ENCODE measurements at places on chromosomes 3 and 15.

DNA sequence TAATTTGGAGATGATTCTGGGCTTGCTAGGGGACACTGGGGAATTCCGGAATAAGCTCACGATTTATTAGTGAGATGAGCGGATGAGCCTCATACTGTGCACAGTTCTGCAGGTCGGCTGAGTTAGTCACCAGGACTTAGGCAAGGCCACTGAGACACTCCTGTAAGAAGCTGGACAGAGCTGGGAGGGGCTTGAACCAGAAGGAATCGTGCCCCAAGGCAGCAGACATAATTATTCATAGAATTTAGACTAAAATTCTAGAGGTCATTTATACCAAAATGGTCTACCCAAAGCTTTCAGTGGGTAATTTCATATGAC, 121.4 kb downstream of the VGLL4 start:
- DNase-seq, result no peak

GRCh38 chr3:123104550-123104949, 37.7 kb downstream of the PDIA5 start:
- DNase-seq, result no peak

DNA sequence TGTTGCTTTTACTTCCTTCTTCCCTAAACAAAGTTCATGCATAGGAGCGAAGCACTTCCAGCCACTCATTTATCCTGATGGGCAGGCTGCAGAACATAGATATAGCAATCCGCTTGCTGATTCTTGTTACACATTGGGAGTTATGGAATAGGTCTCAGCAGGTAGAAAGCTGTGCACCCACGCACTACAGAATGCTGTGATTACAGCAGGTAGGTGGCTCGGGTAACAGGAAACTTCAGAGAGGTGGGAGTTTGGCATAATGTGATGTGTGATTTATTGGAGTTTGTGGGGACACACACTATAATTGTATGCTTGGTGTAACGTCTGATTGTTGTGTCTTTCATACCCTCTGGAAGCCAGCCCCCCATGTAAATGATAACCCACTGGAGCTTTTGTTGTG, 99.2 kb upstream of the MEIS2 start:
- DNase-seq, result no peak

DNA sequence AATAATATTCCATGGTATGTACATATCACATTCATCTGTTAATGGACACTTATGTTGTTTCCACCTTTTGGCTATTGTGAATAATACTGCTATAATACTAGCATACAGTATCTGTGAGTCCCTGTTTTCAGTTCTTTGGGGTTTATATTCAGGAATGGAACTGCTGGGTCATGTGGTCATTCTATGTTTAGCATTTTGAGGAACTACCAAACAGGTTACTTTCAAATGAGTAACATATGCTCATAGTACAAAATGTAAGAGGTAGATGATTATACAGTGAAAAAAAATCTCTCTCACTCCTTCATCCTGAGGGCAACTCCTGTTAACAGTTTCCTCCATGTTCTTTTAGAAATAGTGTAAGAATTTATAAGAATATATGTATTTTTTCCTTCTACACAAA, 162.2 kb downstream of the PLD1 start:
- DNase-seq, result no peak

GRCh38 chr3:126903521-126903920, 79.4 kb upstream of the PLXNA1 start:
- no peak for DNase-seq

DNA sequence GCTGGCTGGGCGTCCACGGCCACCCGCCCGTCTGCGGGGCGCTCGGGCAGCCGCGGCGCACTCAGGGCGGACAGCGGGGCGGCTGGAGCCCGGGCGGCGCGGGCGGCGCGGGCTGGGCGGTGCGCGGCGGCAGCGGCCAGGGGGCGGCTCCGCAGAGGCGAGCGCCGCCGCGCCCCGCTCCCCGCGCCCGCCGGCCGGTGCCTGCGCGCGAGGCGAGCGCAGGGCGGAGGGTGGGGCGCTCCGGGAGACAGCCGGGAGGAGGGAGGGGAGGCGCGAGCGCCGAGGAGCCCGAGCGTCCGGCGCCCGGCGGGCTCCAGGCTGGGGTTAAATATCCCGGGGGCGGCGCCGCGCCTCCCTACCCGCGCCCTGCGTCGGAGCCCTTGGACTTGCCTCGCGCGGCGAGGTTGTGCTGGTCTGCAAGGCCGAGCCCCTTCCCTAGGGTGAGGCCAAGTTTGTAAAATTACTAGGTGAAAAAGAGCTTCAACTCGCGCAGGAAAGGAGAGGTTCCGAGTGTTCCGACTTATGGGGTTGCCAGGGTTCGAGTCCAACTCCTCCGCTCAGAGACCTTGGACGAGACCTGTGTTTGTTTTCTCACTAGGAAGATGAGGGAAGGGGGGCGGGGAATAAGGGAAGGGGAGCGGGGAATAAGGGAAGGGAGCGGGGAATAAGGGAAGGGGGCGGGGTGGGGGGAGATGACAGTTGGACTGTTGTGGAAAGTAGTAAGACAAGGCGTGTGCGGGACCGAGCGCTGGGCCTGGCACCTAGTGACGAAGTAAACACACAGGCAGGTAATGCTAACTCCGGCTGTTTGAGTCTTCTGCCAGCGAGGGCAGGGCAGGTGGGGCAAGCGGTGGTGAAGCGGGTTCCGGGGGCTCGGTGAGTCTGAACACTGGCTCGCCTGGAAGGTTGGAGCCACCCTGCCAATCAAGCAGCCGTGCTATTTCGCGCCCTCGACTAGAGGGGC, at the start of gene TNFAIP8L3:
Gene TNFAIP8L3 (minus strand): TSS at position 301 of the 964 bp plus-strand sequence. CDS start 311 bp downstream, outside the sequence.
- DNase-seq, result no peak

DNA sequence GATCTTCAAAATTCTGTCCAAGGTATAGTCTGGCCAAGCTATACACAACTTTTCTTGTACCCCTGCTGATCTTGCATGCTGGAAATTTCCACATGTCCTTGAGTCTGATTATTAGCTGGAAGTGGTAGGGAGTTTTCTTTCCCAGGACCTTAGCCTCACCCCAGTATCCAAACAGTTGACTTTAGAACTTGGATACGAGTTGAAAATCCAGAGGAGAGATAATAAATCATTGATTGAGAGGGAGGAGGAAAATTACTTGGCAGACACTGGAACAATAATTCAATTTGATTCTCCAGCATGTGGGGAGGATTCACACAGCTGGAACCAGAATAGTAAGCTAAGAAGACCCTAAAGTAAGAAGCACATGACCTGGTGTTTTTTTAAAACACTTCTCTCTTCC, 116.4 kb downstream of the IL5RA start:
- DNase-seq, result no peak

GRCh38 chr3:105798381-105798934, 70.4 kb downstream of the CBLB start:
- DNase-seq, result no peak

GRCh38 chr3:180640987-180641386, 38.3 kb downstream of the CCDC39 start:
- no peak for DNase-seq

DNA sequence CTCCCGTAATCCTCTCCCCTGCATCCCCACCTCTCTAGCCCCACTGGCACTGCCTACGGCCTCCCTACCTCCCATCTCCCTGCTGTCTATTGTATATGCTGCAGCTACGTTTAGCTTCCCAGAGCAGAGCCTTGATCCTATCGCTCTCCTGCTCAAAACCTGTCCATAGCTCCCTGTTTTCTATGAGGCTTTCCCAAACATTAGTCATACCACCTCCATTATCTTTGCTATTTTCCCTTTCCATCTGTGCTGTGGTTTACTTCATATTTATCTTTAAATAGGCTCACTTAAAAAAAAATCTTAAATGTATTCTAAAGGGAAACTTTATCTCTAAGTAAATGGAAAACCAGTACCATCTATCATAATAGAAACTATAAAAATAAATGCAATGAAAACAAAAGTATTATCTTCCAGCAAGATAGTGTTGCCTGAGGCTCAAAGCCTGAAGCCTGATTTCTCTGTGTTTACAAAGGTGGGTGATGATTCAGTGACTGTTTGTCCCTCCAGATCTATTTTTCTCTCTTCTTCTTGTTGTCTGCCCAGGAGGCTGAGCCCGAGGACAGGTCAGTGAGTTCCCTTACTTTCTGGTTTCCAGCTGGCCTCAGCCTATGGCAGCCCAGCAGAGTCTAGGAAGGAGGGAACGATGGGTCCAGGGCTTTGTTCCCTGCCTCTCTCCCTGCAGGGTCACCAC, 397.1 kb upstream of the CFAP20DC start:
- DNase-seq, result no peak

DNA sequence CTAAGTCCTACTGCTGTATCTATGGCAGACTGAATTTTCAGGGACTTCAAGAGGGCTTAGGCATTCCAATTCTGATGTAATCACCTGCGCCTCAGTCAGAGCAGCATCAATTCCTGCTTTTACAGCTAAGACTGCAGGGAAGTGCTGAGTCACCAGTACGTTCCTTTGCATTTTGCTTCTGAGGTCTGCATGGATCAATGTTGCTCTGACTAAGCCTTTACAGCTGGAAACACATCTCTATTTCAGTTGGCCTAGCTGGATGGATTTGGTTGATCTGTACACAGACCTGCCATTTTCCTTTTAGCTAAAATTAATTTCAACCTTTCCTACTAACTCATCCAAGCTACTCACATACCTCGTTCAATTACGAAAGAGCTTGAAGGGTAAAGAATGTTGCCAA, 51.3 kb downstream of the ETV5 start:
- no peak for DNase-seq

- DNase-seq, result no peak
These were observed 176.6 kb downstream of the USP13 start for GRCh38 chr3:179829401-179829800.

GRCh38 chr3:183815951-183816475, 9.4 kb downstream of the MAP6D1 start:
- DNase-seq, result no peak

DNA sequence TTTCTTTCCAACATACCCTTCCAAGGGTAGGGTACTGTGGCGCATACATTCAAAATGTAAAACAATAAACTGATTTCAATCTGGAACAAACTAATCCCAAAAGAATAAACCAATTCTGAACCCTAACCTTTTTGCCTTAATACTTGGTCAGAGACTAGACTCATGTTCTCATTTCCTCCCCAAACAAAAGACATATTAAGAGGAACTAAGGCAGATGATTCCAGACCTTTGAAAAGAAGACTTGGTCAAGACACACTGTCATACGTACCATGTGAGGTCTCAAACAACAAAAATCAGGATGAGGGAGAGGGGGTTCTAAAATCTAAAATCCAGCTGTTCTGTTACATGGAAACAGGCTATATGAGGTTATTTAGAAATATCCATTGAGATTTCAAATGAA, 102.1 kb downstream of the RFTN1 start:
- no peak for DNase-seq

DNA sequence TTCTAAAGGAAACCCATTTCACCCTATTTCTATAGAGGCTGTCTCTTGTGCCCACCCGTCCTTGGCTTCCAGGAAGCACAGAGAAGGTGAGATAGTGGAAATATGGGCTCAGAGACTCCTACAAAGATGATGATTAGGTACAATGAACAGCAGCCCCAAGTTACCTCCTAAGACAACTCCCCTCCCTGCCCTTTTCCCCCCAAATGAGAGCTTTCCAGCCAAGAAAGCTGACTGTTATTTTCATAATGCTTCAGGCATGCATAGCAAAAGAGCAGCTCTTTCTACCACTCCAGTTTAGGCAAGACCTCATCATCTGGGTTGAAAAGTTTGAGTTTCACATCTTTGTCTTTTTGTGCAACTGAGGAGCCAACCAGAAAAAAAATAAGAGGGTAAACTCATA, 248.8 kb upstream of the ADAMTS9 start:
- DNase-seq, result no peak

DNA sequence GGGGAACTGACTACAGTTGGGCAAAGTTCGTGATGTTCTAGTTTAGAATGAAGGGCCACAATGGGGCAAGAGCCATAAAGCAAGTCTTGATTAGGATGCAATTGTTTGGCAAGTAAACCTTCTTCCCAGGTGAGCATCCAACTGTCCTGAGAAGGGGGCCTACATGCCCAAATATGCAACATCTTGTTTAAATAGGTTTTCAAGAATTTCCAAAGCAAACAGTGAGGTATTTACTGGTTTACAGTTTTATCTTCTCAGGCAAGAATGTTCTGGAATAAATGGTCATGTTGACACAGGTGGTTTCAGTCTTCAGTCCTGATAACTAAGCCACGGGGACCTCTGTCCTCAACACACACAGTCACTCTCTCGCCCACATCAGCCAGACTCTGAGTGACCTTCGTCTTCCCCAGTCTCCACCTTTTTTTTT, 90.3 kb upstream of the FAM174B start:
- DNase-seq, result no peak

GRCh38 chr3:45506084-45506483, 88.5 kb upstream of the LIMD1 start:
- DNase-seq, result no peak
